ENCODE measurements at places on chromosomes 7 and 10.

- no peak for DNase-seq
Observed at GRCh38 chr7:94244760-94245159, 149.9 kb upstream of the COL1A2 start.

- DNase-seq, result no peak
Observed at GRCh38 chr7:103348452-103348851, 1.0 kb downstream of the PSMC2 start.

GRCh38 chr7:28503396-28503795, 91.1 kb downstream of the CREB5 start:
- no peak for DNase-seq

DNA sequence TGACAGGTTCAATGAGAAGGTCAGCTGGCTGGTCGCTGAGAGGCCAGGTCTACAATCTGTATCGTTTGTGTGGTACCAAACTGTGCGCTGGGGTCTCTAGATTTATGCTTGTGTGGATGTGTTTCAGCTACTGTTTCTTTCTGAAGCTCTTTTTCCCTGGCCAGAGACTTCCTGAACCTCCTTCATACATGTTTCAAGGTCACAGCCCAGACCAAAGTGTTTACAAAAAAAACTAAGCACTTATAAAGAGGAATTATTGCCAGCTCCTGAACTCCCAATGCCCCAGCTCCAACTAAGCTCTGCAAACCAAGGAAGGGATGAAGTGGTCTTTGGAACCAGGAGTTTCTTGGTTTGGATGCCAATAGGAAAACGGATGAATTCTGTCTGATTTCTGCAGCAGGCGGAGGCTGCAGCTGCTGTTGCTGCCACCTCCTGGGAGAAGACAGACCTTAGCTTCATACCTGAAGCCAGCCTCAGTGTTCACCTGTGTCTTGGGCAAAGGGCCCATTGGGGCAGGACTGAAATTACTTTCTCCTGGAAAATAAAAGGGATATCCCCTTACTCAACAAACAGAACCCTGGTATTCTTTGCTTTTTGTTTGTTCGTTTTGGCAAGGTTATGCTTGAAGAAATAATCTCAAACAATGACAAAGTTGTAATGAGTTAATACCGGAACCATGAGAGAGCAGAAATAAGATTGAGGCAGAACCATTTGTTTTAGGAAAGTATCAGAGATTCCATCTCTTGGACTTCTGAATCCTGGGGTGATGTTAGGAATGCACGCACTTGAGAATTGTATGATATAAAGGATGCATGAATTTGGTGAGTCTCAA, 24.6 kb upstream of the MKLN1 start:
- peak; percentile 16 for DNase-seq

DNA sequence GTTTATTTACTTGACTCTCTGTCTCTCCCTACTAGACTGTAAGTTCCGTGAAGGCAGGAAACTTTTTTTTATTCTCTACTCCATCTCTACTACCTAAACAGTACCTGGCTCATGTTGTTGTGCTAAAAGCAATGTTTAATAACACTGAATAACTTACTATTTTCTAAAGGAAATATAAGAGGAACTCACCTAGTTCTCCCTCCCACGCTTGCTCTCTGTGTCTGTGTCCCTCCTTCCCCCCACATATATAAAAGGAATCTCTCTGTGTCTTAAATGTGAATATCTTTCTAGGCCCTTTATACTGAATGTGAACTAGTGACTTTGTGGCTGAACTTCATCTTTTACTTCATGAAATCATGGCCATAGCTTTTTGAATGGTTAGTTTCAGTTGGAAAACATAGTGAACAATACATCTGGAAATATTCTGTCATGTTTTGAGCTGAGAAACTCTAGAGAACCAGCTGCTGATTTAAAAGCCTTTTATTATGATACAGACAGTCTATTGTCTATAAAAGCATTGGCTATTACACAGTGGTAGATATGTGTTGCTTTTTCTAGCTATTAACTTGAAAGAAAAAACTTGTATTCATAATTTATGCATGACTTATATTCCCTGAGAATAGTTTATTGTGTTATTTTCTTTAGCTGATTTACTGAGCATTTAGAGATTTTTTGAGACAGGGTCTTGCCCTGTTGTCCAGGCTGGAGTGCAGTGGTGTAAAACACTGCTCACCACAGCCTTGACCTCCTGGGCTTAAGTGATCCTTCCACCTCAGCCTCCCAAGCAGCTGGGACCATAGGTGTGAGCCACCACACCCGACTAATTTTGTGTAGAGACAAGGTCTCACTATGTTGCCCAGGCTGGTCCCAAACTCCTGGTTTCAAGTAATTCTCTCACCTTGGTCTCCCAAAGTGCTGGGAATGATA, 42.5 kb downstream of the VCL start:
- no peak for DNase-seq

- no peak for DNase-seq
Observed at GRCh38 chr10:49180444-49180860, 7.7 kb downstream of the TMEM273 start.

DNA sequence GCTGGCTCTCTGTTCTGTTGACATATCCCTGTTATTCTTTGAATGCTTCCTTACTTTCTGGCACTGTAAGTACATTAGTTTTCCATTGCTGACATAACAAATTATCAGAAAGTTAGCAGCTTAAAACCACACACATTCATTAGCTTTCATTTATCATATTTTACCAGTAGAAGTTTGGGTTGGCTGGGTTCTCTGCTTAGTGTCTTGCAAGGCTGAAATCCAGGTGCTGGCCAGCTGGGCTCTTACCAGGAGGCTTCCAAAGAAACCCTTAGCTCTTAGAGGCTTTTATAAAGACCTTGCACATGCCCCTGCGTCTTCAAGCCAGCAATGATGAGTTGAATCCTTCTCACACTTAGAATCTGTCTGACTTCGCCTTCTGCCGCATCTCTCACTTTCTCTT, 160.6 kb downstream of the MLLT10 start:
- DNase-seq, result peak; percentile 28

GRCh38 chr7:24912424-24912823, 67.6 kb downstream of the OSBPL3 start:
- DNase-seq, result no peak

DNA sequence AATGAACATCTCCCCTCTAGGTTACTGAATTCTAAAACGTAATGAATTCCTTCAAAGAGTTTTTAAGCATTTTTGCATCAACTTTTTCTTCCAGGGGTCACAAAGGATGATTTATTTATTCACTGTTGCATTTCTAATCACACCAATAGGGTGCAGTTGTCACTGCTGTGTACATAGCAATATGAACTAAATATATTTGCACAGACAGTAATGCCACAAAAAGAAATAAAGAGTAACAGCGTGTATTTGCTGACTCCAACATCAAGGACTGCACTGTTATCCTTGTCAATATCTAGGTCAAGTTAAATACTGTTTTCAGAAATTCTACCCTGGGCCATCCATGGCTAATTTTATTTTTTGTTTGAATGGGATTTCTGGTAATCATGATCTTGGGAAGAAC, 138.0 kb downstream of the FRMD4A start:
- DNase-seq, result no peak

GRCh38 chr10:49307921-49308320, 9.0 kb downstream of the C10orf71 start:
- no peak for DNase-seq

GRCh38 chr10:106682175-106682574, 482.3 kb downstream of the SORCS1 start:
- peak; percentile 1 for DNase-seq

- no peak for DNase-seq
Observed at GRCh38 chr10:11677480-11677879, 64.7 kb upstream of the ECHDC3 start.

- no peak for DNase-seq
Observed at GRCh38 chr7:157521061-157521731, 184.4 kb downstream of the DNAJB6 start.

GRCh38 chr7:74586258-74587175, 71.0 kb upstream of the GTF2I start:
- no peak for DNase-seq

- DNase-seq, result peak; percentile 90
Observed at GRCh38 chr7:89232-90019, 102.9 kb upstream of the FAM20C start.

- DNase-seq, result no peak
Observed at GRCh38 chr10:51910189-51910588, 210.8 kb upstream of the CSTF2T start.

DNA sequence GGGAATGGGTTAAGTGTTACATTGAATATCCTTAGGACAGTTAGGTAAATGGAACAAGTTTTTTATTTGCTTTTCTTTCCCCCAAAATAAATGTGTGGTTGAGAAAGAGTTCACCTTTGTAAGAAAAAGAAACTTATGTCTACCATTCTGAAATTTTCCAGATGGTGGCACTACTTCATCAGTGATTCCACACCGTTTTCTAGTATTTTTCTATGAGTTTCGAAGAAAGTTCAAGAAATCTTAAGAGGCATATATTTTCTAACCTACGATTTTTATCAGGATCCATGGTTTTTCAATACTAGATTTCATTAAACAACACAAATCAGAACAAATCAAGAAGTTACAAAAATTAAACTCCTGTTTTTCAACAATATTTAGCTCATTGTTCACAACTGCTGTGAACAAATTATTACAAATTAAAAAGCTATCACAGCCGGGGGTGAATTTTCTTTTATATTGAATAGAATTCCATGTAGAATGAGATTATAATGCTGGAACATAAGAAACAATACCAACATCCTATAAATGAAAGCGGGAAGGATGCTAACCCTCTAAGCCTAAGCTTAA, 163.1 kb upstream of the NPVF start:
- DNase-seq, result peak; percentile 29

GRCh38 chr7:94261067-94261466, 133.6 kb upstream of the COL1A2 start:
- no peak for DNase-seq

DNA sequence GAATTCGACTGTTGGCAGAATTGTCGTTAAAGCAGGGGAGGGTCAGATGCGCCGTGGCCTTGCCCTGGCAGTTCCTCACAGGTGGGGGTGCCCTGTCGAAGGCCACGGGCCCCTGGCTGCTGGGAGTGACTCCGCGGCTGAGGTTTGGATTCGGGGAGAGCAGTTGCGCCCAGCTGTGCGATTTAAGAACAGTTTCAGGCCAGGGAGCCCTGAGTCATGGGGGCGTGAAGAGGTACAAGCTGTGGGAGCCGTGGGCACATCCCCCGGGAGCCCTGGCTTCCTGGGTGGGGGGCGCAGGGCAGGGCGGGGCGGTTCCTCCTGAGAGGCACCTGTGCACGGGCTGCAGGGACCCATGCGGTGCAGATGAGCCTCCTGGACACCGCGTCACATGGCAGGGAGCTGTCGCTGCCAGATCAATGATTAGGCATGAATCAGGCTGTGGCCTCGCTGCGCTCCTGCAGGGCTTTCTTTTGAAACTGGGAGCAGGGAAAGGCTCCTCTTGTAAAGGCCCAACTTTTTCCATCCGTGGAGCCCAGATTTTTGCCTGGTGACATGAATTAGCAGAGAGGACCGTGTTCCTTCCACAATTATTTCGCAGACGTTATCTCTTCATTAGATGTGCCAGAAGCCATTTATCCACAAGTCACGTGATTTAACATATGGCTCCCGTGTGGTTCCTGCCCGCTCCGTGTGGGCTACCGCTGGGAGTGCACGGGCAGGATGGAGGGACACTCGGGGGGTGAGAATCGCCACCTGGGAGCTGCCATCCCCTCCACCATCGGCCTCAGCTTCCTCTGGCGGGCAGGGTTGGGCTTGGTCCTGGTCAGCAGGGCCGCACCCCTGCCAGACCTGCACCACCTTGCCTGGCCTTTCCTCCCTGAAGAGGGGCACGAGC, 918 bp downstream of the PWWP2B start:
- DNase-seq, result peak; percentile 41

GRCh38 chr10:22634093-22634492, 80.3 kb downstream of the PIP4K2A start:
- DNase-seq, result no peak

DNA sequence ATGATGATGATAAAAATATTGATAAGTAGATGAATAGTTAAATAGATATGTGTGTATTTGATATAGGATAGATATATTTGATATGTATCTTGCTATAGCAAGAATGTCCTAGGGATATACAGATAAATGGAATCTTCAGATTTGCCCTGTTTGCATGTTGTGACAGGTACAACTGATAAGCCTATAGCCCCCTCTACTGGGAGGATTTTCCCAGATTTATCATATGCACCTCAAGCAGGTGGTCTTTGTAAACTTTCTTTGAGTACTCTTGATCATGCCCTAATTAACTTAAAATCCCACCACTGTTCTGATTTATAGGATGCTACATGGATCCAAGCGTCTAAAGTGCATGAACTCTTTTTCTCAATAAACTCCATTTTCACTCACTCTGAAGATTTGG, 1050.7 kb downstream of the SORCS3 start:
- DNase-seq, result peak; percentile 1

- DNase-seq, result peak; percentile 39
Observed at GRCh38 chr10:51602326-51602725, 97.1 kb downstream of the CSTF2T start.

DNA sequence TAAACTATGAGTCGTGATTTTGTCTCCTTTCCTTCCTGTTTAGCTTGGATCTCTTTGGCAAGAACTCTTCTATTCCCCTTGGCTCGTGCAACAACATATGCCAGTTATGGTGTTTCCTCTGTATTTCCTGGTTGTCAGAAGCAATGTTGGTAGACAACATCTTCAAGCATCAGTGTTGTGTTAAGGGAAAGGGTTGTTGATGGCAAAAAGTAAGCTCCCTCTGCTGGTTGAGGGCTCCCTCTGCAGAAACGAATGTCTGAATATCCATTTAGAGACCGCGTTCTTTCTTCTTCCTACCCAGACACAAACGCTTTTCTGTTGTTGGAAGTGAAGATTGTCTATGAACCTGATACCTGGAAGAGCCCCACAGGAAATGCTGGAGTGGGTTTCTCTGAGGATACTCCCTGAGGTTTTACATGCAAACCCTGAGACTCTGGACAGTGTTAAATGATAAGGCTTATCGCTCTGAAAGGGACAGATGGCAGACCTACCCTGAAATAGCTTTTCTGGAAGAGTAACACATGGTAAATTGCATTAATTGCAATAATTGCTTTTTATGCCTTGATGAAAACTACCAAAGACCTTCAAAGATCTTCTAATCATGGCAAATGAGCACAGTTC, 23.5 kb upstream of the C1QL3 start:
- peak; percentile 19 for DNase-seq

DNA sequence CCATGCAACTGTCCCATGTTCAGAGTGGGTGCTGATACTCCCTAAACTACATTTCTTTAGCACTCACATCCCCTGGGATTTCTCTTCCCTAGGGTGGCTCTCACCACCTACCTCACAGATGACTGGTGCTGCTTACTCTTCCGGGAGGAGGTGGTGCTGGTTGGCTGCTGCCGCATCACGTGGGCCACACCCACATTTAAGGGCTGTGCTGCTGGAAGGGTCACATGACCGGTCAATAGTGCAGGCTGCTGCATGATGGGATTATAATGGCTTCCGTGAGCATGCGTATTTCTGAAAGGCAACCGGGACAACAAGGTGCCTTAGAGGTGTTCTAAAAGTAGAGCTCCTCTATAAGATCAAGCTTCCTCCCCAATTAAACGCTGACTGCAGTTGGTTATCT, 76.8 kb downstream of the CLEC2L start:
- no peak for DNase-seq

- DNase-seq, result peak; percentile 27
Observed at GRCh38 chr10:89867964-89868363, 166.6 kb downstream of the KIF20B start.

Data from fibroblast of skin of right quadriceps (primary cell).